ENCODE measurements at places on chromosomes 1 and 21.

DNA sequence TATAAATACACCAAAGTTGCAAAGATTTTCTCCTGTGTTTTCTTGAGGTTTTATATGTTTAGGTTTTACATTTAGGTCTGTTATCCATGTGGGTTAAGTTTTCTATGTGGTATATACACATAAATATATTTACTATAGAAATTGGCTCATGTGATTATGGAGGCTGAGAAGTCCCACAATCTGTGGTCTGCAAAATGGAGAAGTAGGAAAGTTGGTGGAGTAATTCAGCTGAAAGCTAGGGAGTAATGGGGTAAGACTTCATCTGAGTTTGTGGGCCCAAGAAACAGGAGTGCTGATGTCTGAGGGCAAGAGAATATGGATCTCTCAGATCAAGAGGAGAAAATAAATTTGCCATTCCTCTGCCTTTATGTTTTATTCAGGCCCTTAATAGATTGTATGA is 146.0 kb downstream of the GPATCH2 start:
- DNase-seq, result no peak

DNA sequence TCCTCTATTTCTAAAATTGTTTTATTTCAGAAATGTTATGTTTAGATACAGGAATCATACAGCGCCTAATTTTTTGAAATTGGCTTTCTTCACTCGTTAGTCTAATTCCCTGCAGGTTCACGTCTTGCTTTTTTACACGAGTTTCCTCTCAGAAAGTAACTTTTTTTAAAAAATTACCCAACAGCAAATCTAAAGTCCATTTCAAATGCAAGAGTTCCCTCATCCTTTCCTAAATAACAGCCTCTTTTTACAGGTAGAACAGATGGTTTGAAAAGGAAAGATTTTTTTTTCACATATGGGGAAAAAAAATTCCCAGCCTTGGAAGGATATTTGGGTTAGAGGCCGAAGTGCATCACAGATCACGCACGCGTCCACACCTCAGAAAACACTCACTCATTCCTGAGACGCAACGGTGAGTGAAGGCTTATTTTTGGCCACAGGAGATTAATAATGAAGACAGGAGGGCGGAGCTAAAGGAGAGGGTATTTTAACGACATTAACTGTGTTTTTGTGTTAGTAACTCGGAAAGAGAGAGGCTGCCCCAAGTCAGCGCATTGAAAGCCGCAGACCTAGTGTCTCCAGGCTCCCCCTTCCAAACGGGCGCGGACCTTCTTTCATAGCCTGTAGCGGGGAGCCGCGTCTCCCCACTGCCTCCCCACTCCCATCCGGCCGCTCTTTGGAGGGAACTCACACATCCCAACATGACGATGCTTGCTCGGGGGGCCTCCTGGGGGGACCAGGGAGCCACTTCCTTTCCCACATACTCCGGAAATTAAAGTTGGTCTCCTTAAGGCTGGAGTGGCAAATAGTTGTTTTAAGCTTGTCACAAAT is 969 bp upstream of the RIPK4 start:
- peak; percentile 8 for DNase-seq

DNA sequence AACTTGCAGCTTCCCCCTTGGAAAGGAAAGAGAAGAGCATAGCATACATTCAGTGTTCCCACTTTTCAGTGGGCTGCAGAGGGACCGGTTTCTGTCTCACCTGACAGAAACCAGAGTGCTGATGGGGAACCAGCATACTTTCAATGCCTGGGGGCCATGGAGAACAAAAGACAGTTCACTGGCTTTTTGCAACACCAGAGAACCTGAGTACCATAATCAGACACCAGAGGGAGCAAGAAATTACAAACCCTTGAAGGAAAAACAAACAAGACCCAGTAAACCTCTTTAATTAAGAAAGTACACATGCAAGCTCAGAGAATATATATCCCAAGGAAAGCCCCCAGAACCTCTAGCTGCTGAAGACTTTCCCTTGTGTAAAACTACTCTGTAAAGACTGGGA is 51.1 kb downstream of the CSMD2 start:
- no peak for DNase-seq

DNA sequence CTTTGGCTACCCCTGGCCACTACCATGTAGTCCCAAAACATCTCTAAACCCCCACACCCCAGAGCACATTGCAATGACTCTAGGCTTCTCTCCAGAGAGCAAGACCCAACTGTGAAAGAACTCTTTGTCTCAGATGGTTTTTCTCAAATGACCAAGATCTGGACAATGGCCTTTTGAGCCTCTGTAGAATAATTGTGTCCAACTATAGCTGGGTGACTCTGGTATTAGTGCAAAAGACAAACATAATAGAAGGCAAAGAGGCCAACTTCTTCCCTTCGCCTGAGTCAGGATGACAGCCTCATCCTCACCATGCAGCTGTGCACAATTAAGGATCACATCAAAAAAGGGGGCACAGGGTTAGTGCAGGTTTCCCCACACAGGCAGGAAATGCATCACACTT is 139.6 kb downstream of the BRINP2 start:
- DNase-seq, result no peak

GRCh38 chr1:203085528-203086406 is at the start of gene MYOG:
MYOG (minus strand) TSS chr1:203086012; CDS start chr1:203085961, 51 bp downstream.
- DNase-seq, result no peak

DNA sequence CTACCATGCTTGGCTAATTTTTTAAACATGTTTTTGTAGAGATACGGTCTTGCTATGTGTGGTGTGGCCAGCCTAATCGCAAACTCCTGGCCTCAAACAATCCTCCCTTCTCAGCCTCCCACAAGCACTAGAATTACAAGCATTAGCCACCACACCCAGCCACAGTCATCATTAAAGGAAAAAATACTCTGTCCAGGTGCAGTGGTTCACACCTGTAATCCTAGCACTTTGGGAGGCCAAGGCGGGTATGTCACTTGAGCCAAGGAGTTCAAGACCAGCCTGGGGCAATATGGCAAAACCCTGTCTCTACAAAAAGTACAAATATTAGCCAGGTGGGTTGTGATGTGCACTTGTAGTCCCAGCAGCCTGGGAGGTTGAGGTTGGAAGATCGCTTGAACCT is 25.0 kb upstream of the NLRP3 start:
- no peak for DNase-seq

GRCh38 chr1:210794445-210794844 is 339.5 kb downstream of the KCNH1 start:
- DNase-seq, result no peak

DNA sequence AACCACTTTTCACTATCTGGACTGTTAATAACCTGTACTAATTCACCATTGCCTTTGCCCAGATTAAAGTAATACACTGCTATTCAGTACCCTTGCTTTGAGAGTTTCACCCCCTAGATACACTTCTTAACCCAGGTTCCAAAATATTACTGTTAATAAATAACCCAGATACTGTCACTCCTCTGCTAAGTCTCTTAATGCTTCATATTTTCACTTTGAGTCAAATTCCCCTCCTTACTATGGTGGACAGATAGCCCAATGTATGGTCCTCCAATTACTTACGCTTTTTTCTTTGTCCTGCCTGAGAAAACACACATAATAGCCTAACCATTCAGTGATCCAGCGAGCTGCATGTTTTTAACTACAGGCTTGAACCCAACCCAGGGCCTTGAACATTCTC is 152.5 kb downstream of the NEGR1 start:
- no peak for DNase-seq

DNA sequence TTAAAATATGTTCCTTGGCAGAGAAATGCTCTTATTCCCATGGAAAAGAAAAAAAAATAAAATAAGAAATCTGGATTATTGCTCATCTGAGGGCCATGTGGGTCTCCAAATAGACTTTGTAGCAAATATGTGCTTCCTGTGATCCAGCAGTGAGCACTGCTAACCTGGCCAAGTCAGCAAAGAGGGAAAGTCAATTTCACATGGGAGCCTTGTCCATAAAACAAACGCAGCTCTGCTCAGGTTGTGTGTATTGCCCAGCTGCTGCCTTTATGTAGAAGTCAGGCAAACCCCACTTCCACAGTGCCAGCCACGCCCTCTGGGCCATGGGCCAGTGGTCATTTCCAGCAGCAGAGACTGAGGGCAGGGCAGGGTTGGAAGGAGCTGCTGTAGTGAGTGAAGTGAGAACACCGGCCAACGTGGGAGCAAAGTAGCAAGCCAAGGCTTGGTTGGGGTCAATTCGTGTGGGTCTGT is 174.3 kb downstream of the LYPLAL1 start:
- no peak for DNase-seq

- no peak for DNase-seq
Observed at GRCh38 chr1:12657060-12657884, 13.4 kb downstream of the AADACL4 start.

DNA sequence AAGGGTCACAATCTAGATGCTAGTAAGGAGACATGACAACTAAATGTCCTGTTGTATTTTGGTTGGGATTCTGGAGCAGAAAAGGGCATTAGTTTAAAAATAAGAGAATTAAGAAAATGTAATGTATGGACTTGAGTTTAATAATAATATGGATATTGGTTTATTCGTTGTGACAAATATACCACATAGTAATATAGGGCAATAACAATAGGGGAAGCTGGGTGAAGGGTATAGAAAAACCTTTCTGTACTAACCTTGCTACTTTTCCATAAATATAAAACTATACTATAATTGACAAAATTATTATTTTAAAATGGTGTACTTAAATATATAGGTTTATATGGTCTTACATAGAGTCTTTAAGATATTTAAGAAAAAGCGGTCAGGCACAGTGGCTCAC is 558.9 kb downstream of the PTPRC start:
- no peak for DNase-seq

DNA sequence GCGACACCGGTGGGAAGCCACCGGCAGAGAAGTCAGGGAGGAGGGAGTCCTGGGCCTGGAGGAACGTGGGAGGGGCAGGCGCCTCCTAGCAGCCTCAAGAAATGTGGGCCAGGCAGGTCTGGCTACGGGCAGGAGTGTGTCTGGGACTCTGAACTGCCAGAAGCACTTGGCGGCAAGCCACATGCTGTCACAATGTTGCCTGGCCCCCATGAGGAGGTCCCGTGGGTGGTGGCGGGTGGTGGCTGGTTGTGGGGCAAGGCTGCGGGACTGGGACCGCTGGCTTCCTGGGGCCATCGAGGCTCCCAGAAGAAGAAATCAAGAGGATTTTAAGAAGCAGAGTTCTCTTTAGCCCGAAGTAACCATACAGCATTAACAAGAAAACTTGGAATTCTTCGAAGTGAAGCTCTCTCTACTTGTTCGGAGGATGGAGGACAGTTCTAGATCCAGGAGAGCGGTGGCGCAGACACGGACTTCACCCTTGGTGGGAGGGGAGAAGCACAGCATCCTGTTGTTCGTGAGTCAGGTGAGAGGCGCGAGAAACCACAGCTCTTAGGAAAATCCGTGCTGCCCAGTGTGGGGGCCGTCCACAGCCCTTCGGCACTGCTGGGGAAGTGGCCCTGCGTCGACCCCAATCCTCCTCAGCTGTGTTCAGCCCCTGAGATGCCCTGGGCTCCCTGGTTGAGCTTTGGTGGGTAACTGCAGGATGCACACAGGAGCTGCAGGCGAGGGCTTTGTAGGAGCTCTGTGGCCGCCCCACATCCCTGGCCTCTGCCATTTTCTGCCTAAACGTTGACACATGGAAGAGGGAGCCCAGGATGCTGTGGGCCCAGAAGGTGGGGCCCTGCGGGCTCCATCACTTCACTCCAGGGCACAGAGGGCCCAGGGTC is 12.4 kb downstream of the SKI start:
- no peak for DNase-seq

- no peak for DNase-seq
Observed at GRCh38 chr1:220696863-220697231, 6.7 kb downstream of the C1orf115 start.

DNA sequence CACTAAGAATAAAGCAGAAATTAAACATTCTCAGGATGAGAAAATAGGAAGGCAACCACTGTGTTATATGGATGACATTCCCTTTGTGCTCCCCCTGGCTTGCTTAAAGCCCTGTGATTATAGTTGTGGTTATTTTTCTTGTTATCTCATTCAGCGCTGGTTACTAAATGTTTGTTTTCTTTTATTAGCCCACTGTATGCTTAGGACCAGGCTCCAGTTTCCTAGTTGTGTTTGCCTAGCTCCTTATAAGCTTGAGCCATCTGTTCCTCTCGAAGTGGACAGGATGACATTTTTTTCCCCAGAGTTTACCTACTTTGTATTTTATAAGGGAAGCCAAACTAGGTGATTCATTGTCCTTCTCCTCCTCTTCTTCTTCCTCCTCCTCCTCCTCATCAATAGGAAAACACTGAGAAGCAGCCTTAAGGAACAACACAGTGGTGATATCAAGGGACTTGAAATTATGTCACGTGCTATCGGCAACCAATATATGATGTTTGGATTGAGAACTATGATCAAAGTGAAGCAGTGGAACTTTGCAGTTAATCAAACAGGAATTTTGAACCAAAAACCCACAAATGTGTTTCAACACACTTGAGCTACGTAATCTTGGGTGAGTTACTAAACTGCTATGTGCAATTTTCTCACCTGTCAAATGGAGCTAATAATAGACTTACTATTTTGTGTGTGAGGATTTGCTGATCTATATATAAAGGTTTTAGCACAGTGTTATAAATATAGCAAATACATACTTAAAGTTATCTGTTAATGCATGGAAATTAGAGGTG is 35.1 kb upstream of the RGS7 start:
- DNase-seq, result no peak

DNA sequence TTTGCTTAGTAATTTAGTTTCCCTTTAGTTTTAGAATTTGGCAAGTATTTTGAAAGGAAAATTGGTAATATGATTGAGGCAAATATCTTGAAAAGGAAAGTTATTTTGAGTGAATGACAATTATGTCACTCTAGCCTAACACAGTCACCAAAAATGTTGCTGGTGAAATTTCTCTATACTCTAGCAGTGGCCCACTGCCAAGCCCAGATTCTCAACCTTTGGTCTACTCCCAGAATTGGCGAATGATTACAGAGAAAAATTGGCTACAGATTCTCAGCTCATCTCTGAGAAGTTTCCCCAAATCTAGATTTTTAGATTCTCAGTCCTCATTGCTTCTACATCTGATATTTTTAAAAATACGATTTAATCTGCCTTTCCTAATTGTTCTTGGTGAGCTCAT is 84.9 kb downstream of the PIGK start:
- DNase-seq, result no peak

DNA sequence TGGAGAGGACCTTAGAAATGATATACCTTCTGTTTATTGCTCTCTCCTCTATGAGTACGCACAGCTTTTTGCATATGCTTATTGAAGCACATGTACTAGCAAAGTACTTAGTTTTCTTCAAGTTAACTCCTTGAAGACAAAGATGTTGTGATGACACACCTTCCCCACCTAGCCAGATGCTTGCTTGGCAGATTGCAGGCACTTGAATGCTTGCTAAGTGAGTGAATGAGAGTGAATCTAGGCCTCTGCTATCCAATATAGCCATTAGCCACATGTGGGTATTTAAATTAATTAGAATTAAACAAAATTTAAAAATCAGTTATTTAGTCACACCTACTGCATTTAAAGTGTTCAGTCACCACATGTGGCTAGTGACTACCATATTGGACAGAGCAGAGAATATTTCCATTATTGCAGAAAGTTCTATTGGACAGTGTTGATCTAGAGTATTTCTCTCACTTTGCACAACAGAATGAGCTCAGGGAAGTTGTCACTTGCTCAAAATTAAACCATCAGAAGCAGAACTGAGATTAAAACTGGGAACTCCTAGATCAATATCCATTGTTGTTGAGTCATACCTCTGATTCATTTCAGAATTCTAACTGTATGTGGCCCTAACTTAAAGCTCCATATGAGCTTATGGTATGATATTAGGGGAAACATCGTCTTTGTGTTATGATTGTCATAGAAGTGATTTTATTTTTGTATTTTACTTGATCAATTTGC is 8.6 kb upstream of the EEIG2 start:
- no peak for DNase-seq
